A673 (cell line): ENCODE measurements at places on chromosomes 12 and 14.
A peak's percentile ranks its signal among the peaks of the same experiment; 100 is the strongest.

DNA sequence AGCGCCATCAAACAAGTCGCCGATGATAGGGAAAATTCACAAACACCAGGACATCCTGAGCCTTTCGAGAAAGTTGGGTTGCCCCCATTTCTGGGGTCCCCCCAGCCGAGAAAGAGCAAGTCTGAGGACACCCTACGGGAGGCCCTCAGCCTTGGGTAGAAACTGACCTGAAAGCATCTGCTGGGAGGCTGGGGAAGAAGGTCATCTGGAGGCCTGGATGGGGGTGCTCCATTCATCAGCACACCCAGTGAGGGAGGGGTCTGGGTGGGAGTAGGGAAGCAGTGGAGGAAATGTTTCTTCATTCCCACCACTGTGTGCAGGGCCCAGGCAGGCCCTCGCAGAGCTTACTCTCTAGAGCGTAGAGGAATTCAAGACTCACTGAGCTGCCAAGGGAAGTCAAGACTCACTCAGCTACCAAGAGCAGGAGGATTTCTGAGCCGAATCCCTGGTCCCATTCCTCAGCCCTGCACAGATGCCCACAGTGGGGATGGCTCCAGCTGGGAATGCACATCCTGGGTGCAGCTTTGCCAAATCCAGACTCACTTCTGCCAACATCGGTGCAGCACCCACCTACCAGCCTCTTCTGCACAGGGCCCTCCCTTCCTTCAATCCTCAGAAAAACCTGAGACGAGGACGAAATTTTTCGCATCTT is 38.1 kb downstream of the DIO3 start:
- no peak overlapping the region for H3K27ac ChIP-seq
- no peaks in the 10 kb centered on the region for H3K36me3 ChIP-seq
- no peaks in the 10 kb centered on the region for H3K27me3 ChIP-seq
- DNase-seq, result no peak
- H3K4me3 ChIP-seq, result no peak overlapping the region

DNA sequence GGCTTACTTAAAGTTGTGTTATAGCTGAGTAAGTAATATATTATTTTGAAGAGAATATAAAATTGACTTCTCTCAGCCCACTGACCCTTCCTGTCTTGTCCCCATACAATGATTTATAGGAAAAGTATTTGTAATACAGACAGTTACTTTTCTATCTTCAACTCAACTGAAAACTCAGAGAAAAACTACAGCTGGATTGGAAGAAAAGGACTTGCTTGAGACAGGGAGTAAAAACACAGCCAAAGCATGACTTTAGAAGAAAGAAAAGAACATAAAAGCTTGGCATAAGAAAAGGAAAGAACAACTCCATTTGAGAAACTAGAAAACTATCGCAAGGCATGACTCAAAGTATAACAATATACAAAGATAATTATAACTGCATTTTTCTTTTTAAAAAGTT is 57.5 kb downstream of the MSRB3 start:
- H3K27ac ChIP-seq, result peak overlapping the region; percentile 52
- H3K36me3 ChIP-seq, result no peaks in the 10 kb centered on the region
- H3K27me3 ChIP-seq, result no peaks in the 10 kb centered on the region
- no peak overlapping the region for H3K4me3 ChIP-seq
- peaks cover 21% of the 10 kb centered on the region for H3K4me1 ChIP-seq

DNA sequence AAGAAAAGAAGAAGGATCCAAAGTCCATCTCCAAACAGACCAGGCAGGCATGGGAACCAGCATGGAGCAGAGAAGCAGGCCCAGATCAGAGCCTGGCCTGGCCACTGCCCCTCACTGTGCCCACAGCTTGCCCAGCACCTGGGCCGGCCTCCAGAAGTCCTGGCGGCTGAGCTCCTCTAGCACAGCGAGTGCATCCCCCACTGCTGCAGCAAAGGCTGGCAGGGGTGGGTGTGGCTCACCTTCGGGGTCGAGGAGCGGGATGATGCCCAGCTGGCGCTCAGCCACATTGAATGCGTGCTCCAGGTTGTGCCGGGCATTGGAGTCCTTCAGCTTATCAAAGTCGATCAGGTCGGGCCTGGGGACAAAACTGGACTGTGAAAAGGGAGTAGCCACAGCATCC is 78.7 kb downstream of the SPTB start:
- no peaks in the 10 kb centered on the region for H3K27me3 ChIP-seq
- no peaks in the 10 kb centered on the region for H3K4me1 ChIP-seq
- DNase-seq, result no peak
- H3K4me3 ChIP-seq, result no peak overlapping the region
- H3K36me3 ChIP-seq, result no peaks in the 10 kb centered on the region

DNA sequence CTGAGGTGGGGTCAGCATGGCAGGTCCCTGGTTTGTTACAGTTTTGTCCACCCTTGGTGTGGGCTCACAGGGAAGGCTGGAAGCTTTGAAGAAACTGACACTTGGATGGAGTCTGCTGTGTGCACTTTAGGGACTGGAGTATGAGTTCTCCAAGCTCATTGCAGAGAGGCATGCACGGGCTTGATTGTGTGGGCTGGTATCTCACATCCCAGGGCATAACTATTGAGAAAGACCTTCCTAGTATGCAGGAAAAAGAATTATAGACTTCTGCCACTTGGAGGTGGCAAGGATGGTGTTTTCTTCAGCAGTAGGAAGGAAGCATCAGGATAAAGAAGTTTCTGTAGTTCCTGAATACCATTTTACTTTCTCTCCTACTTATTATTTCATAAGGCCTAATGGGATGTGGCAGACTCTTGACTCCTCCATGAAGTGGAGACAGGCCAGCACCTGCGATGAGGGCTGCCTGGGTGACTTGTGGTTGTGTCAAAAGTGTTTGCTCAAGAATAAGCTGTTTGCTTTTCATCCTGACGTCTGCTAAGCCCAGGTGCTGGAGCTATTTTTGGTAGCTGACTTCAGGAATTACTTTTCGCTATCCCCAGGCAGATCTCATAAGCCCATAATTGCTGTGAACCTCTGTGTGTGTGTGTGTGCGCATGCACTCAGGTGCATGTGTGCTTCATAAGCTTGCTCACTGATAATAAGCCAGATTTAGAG is 125.8 kb downstream of the KTN1 start:
- H3K27me3 ChIP-seq, result no peaks in the 10 kb centered on the region
- no peak overlapping the region for H3K4me3 ChIP-seq
- no peak for DNase-seq
- H3K27ac ChIP-seq, result no peak overlapping the region
- no peaks in the 10 kb centered on the region for H3K36me3 ChIP-seq

DNA sequence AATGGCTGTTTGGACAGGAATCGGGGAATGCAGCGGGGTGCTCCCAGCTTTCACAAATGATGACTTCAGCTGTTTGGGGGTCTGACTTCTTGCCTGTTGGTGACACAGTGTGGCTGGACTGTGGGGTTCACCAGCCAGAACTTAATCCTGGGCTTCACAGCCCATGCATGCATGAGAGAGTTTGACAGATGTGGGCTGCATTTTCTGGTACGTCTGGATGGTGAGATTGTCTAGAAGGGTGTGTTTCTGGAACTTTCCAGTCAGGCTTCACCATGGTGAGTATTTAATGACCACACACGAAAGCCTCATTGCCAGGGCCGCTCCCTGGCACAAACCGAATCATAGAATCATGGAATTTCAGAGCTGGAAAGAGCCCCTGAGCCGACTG is 29.6 kb downstream of the CHST11 start:
- H3K27me3 ChIP-seq, result no peaks in the 10 kb centered on the region
- no peak overlapping the region for H3K27ac ChIP-seq
- no peaks in the 10 kb centered on the region for H3K4me1 ChIP-seq
- H3K36me3 ChIP-seq, result no peaks in the 10 kb centered on the region

DNA sequence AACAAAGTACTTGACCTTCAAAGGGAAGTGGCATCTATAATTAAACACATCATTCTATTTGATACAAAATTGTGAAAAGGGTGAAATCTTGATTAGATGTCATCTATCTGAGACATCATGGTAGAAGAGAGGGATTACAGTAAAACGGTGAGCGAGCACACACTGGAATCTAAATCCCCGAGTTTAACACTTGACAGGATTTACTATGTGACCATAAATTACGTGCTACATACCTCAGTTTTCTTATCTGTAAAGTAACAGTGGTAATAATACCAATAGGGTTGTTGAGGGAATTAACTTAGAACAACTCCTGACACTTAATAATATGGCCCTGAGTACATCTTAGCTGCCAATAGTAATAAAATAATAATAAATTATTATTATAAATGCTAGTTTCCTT is 13.3 kb downstream of the USP44 start:
- H3K4me1 ChIP-seq, result peaks cover 7% of the 10 kb centered on the region
- no peak overlapping the region for H3K4me3 ChIP-seq
- H3K27ac ChIP-seq, result no peak overlapping the region
- H3K36me3 ChIP-seq, result no peaks in the 10 kb centered on the region

GRCh38 chr12:2341871-2342270 is 289.1 kb downstream of the CACNA1C start:
- H3K4me1 ChIP-seq, result peaks cover 11% of the 10 kb centered on the region
- no peaks in the 10 kb centered on the region for H3K36me3 ChIP-seq
- DNase-seq, result peak; percentile 60
- no peak overlapping the region for H3K4me3 ChIP-seq

- no peak overlapping the region for H3K4me3 ChIP-seq
- peaks cover under 1% of the 10 kb centered on the region for H3K4me1 ChIP-seq
- no peak for DNase-seq
- H3K27ac ChIP-seq, result no peak overlapping the region
- peaks cover 77% of the 10 kb centered on the region for H3K36me3 ChIP-seq
Observed at GRCh38 chr12:112031472-112031871, 18.2 kb downstream of the ERP29 start.

- peaks cover 41% of the 10 kb centered on the region for H3K36me3 ChIP-seq
- DNase-seq, result no peak
- no peak overlapping the region for H3K4me3 ChIP-seq
Observed at GRCh38 chr12:108786450-108786849, 55.1 kb upstream of the CORO1C start.

DNA sequence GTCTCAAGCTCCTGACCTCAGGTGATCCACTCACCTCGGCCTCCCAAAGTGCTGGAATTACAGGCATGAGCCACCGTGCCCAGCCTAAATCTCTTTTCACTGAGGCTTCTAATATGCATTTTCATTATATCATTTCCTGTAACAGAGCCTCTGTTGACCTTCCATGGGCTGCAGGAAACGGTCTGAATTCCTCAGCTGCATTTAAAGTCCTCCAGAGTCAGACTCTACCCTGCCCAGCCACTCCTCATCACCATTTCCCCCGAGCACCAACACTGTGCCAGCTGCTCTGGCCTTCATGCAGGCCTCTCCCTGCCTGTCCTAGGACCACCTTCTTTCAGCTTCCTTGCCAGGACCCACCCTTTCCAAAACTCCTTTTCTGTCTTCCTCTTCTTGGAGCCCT is 9.8 kb upstream of the NFKBIA start:
- peaks cover 7% of the 10 kb centered on the region for H3K4me1 ChIP-seq
- H3K4me3 ChIP-seq, result no peak overlapping the region
- no peaks in the 10 kb centered on the region for H3K36me3 ChIP-seq
- no peak overlapping the region for H3K27ac ChIP-seq

DNA sequence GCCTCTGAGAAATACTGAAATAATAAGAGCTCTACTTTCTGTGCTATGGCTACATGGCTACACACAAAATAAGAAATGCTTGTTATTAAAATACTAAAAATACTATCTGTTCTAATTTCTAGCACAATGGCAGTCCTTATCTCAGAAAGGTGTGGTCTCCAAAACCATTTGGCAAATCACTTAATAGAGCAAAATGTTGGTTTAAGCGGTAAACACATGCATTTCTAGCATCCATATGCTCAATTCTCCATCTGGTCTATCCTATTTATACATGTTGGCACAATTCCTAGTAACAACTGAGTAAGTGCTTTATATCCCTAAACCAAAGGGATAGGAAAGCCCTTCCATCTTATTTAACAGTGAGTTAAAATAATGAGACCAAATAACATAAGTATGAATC is 107.0 kb downstream of the PAPLN start:
- no peaks in the 10 kb centered on the region for H3K4me1 ChIP-seq
- H3K4me3 ChIP-seq, result no peak overlapping the region
- DNase-seq, result no peak
- H3K27ac ChIP-seq, result no peak overlapping the region

DNA sequence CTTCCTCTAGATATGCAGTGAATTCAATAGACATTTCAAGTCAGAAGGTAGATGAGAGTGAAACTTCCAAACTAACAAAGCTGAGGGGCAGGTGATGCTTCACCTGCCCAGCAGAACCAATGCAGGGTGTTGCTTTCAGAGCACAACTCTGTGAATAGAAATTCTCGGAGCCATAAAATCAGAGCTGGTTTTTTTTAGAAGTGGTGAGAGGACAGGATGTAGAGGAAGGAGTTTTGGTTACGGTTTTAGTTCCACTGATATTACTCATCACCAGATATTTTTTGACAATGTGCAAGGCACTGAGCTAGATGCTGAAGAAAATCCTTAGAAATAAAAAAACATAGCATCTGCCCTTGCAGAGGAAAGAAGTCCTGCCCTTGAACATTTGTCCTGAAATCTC is 62.2 kb downstream of the BMP4 start:
- H3K27ac ChIP-seq, result no peak overlapping the region
- no peaks in the 10 kb centered on the region for H3K4me1 ChIP-seq
- no peaks in the 10 kb centered on the region for H3K36me3 ChIP-seq
- peaks cover 22% of the 10 kb centered on the region for H3K27me3 ChIP-seq
- DNase-seq, result no peak

GRCh38 chr12:92312463-92312964 is 166.9 kb upstream of the BTG1 start:
- no peak overlapping the region for H3K4me3 ChIP-seq
- H3K4me1 ChIP-seq, result no peaks in the 10 kb centered on the region
- no peaks in the 10 kb centered on the region for H3K27me3 ChIP-seq
- H3K27ac ChIP-seq, result no peak overlapping the region
- DNase-seq, result no peak

- no peaks in the 10 kb centered on the region for H3K36me3 ChIP-seq
- no peak overlapping the region for H3K4me3 ChIP-seq
- H3K4me1 ChIP-seq, result peaks cover 10% of the 10 kb centered on the region
- peak; percentile 20 for DNase-seq
- H3K27me3 ChIP-seq, result no peaks in the 10 kb centered on the region
Observed at GRCh38 chr14:69671365-69672030, 60.1 kb downstream of the SUSD6 start.

DNA sequence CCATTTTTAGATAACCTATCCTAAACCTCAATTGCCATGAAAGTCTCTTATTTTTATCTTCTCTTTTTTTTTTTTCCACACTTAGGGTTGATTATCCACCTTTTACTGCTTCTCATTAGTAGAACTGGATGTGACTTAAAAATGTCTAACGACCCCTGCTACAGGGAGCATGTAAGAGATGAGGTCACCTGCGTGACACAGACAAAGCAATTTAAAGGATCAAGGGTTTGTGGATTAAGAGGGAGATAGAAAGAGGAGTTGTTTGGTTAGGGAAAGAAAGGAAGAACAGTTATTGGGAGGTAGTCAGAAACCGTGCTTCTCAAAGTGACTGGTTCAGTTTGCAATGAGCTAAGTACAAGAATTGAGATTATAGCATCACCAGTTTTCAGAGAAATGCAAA is 239.1 kb downstream of the ALX1 start:
- H3K27me3 ChIP-seq, result no peaks in the 10 kb centered on the region
- no peak overlapping the region for H3K4me3 ChIP-seq
- no peaks in the 10 kb centered on the region for H3K4me1 ChIP-seq
- H3K27ac ChIP-seq, result no peak overlapping the region
- no peaks in the 10 kb centered on the region for H3K36me3 ChIP-seq

GRCh38 chr12:121845701-121846100 is 13.0 kb downstream of the HPD start:
- no peaks in the 10 kb centered on the region for H3K36me3 ChIP-seq
- H3K27ac ChIP-seq, result no peak overlapping the region

GRCh38 chr12:29889737-29890136 is 106.0 kb upstream of the TMTC1 start:
- H3K27ac ChIP-seq, result no peak overlapping the region
- H3K36me3 ChIP-seq, result no peaks in the 10 kb centered on the region
- H3K4me1 ChIP-seq, result no peaks in the 10 kb centered on the region
- peaks cover 21% of the 10 kb centered on the region for H3K27me3 ChIP-seq

- H3K36me3 ChIP-seq, result no peaks in the 10 kb centered on the region
- no peak for DNase-seq
- no peaks in the 10 kb centered on the region for H3K27me3 ChIP-seq
- H3K27ac ChIP-seq, result no peak overlapping the region
Observed at GRCh38 chr14:96670391-96670790, 126.8 kb upstream of the VRK1 start.
